ENCODE measurements at places on chromosomes 1 and 21. TPM values are rescaled to one million over a fixed set of nuclear protein-coding genes. Genes with fewer than 3 reads are reported as not detected.
A peak's percentile ranks its signal among the peaks of the same experiment; 100 is the strongest.

GRCh38 chr1:213652109-213652508, 335.7 kb upstream of the PROX1 start:
- no peaks in the 10 kb centered on the region for H3K27me3 ChIP-seq
- no peak for DNase-seq
- no peak overlapping the region for H3K4me3 ChIP-seq
- H3K27ac ChIP-seq: no peak overlapping the region
- no peaks in the 10 kb centered on the region for H3K4me1 ChIP-seq

GRCh38 chr1:21638531-21639341, 30.4 kb downstream of the RAP1GAP start:
- DNase-seq: no peak
- no peaks in the 10 kb centered on the region for H3K4me1 ChIP-seq
- H3K27ac ChIP-seq: no peak overlapping the region
- no peaks in the 10 kb centered on the region for H3K36me3 ChIP-seq
- H3K27me3 ChIP-seq: no peaks in the 10 kb centered on the region
- no peak overlapping the region for H3K4me3 ChIP-seq

DNA sequence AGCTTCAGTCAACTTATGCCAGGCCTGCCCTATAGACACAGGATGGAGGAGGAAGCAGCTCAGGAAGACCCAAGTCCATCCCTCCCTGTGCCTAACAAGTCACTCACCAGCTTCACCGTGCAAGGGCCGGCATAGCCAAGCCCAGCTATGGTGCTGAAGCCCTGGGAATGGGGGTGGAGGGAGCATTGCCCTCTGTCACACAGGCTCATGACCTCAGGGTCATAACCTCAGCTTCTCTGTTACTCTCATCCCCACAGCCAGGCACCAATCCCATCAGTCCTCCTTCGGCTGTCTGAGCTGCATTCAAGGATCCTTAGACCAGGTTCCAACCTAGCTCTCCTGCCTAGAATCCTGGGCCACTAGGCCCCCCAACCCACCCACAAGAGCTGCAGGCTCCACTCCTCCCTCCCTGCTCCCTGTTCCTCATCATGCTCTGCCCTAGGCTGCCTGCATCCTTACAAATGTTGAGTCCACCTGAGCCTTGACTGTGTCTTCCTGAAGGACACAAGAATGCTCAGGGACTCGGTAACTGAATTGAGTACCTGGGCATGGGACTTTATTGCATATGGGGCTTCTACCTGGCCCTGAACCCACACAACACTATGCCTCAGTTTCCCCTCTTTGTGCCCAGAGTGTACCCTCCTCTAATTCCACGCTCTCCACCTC, 1.7 kb downstream of the CD244 start:
- no peak overlapping the region for H3K4me3 ChIP-seq
- H3K27me3 ChIP-seq: no peaks in the 10 kb centered on the region
- no peaks in the 10 kb centered on the region for H3K36me3 ChIP-seq
- H3K27ac ChIP-seq: no peak overlapping the region
- no peak for DNase-seq
- peaks cover 9% of the 10 kb centered on the region for H3K4me1 ChIP-seq

DNA sequence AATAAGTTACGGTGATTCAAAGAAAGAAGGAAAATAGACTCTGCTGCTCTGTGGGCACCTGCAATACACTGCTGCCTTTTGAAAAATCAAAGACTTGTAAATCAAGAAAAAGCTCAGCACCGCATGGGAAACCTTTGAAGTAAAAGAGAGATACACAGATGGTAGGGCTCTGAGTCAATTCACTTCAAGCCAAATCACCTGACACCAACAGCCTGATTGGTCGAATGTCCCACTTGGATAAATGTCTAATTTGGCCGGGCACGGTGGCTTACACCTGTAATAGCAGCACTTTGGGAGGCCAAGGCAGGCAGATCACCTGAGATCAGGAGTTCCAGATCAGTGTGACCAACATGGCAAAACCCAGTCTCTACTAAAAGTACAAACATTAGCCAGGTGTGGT, 19.2 kb upstream of the RCAN3 start:
- no peaks in the 10 kb centered on the region for H3K4me1 ChIP-seq
- DNase-seq: no peak
- no peak overlapping the region for H3K27ac ChIP-seq
- no peaks in the 10 kb centered on the region for H3K36me3 ChIP-seq

DNA sequence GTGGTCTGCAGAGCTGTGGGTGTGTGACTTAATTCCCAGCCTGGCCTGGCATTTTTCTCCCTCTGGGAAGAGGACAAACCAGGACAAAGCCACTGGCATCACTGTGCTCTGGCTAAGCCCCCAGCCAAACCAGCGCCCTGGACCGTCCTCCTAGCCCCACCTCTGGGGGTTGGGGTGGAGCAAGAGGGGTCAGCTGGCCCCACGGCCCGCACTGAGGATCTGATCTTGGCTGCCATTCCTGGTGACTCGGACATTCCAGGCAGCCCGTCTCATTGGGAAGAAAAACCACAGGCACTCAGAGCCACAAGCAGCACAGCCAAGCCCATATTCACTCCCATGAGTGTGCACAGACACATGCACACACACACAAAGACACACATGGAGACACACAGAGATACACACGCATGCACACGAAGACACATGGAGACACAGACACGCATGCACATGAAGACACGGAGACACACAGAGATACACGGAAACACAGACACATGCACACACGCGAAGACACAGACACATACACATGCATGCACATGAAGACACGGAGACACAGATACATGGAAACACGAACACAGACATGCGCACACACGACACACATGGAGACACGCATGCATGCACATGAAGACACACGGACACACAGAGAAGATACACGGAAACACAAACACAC, 2.3 kb upstream of the MXRA8 start:
- no peaks in the 10 kb centered on the region for H3K27me3 ChIP-seq
- no peaks in the 10 kb centered on the region for H3K36me3 ChIP-seq
- H3K27ac ChIP-seq: peak overlapping the region; percentile 88
- no peak overlapping the region for H3K4me3 ChIP-seq
- DNase-seq: peak; percentile 46
- peaks cover 12% of the 10 kb centered on the region for H3K4me1 ChIP-seq

DNA sequence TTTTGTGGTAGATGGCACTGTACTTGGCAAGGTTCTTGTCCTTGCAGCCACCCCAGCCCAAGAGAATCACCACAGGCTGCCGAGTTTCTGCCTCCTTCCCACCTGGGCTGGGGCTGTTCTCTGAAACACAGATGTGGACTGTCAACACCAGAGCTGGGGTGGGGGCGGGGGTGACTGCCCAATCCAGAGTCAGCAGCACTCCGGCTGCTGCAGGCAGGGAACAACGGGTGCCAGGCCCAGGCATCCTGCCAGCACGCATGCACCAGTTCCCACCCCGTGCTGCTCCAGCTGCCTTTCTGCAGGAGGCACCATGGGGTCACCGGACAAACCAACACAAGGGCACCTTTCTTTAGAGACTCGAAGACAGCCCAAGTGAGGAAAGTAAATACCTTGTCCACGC, 14.1 kb downstream of the TMEM53 start:
- peaks cover 6% of the 10 kb centered on the region for H3K4me1 ChIP-seq
- H3K4me3 ChIP-seq: no peak overlapping the region
- H3K36me3 ChIP-seq: no peaks in the 10 kb centered on the region
- no peaks in the 10 kb centered on the region for H3K27me3 ChIP-seq
- DNase-seq: peak; percentile 71

PCSK9 gene
- total RNA-seq: 0.48 TPM

Data from ovary (tissue), 10 donors.